ENCODE measurements at places on chromosomes 13 and 19.
A peak's percentile ranks its signal among the peaks of the same experiment; 100 is the strongest.

- DNase-seq = no peak
These were observed 105.2 kb downstream of the SLITRK6 start for GRCh38 chr13:85693889-85694511.

DNA sequence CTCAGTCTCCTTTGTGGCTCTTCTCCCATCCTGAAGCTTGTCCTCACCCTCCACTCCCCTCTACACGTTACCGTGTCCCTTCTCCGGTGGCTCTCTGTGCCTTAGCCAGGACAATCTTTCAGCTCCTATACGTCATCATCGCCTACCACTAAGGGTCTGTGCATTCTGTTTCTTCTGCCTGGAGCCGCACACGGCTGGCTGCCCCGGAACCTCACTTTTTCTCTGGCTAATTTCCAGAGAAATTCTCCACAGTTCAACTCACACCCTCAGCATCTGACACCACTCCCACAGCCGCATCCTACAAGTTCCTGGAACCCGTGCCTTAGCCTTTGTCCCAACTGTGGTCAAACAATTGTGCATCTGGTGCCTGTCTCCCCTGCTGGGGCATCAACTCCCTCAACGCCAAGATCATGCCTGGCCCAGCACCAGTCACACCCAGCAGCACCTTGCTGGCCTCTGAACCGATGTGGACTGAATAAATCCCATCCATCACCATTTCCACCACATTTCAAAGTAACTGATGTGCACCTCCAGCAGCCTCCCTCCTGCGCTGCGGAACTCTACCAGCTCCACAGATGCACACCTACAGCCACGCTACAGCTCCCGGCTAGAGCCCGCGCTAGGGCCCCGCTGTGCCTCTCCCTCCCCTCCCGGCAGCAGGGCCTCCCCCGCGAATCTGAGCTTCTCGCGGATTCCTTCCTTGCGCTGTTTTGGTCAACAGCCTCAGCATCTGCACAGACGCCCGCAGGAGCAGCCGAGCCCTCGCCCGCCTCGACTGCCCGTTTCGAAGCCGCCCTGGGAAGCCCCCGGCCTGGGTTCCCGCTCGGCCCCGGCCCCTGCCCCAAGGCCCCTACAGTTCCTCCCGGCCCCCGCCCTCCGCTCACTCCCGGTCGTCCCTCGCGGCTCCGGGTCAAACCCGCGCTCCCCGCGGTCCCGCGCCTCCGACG, 689 bp downstream of the DCUN1D2 start:
- no peak for DNase-seq

- DNase-seq = no peak
These were observed 3.7 kb downstream of the SYNGR4 start for GRCh38 chr19:48367855-48368254.

GRCh38 chr19:6802336-6803035, 30.0 kb downstream of the VAV1 start:
- DNase-seq = peak; percentile 27

GRCh38 chr19:1116726-1117581, 13.2 kb downstream of the GPX4 start:
- peak; percentile 51 for DNase-seq

DNA sequence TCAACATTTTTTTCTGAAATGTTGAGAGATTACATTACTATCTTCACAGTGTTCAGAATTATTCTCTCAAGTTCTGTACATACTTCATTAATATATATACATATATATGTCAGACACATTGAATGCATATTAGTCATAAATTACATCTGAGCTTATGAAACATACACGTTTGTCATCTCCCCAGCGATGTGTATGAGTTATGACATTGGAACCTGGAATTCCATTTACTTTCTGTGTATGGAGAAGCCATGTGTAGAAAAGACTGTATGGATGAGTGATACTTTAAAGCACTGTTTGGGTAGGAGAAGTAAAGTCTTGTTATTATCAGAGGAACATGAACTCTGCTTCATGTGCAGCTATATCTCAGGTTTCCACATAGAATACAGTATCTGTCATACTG, 167.2 kb downstream of the FGF14 start:
- no peak for DNase-seq

DNA sequence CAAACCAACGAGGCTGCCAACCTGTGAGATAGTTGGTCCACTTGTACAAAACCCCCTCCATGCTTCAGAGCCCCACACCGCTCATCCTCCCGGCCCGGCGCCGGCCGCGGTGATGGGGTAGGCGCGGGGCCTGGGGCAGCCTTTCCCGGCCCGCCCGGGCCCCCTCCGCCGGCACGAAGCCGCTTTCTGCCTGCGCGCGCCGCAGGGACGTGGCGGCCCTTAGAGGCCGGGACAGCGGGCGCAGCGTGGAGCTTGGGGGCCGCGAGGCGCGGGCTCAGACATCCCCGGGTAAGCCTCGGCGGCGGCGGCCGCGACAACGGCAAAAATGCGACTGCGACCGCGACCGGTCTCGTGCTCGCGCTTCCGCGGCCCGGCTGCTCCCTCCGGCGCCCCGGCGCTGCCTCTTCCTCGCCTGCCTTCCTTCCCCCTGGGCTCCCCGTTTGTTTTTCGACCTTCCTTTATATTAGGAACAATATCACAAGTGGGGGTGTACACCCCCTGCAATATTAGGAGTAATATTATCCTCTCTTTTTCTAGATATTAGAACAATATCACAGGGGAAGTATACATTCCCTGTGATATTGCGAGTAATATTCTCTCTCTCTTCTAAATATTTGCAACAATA, 53.9 kb upstream of the CEACAM21 start:
- no peak for DNase-seq

GRCh38 chr19:40549007-40549708, 27.5 kb upstream of the SHKBP1 start:
- DNase-seq = peak; percentile 77

GRCh38 chr13:33331962-33332361, 46.4 kb upstream of the STARD13 start:
- no peak for DNase-seq

DNA sequence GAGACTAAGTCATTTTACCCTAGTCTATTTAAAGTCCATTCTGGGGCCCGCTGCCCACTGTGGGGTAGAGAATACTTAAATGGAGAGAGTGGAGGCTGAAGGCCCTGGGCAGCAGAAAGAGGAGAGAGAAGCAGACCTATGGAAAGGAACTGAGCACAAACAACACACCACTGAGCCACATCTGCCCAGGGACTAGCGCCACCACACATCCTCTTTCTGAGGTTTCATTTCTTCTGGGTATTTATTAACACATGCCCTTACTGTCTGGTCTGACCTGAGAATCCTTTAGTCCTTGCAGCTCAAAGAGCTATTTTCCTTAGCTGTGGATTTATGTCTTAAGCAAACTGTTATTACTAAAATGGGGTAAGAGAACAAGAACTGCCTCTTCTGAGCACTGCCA, 154.0 kb downstream of the NALCN start:
- no peak for DNase-seq

DNA sequence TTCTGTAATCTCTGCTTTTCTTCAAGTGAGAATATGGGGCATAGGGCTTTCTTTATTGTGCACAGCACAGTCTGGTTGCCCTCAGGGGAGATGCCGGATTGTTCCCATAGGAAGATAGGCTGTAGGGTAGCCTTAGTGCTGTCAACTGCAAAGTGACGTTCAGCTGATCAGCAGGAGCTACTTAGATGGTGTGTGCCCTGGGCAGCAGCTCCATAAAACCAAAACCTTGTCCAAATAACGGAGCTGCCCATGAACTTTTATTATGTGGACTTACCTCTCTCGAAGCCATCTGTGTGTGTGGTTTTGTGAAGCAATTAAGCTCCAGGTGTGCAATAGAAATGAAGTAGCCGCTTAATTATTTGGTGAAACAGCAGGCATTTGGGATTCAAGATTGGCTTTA, 120.0 kb upstream of the RNF113B start:
- no peak for DNase-seq

DNA sequence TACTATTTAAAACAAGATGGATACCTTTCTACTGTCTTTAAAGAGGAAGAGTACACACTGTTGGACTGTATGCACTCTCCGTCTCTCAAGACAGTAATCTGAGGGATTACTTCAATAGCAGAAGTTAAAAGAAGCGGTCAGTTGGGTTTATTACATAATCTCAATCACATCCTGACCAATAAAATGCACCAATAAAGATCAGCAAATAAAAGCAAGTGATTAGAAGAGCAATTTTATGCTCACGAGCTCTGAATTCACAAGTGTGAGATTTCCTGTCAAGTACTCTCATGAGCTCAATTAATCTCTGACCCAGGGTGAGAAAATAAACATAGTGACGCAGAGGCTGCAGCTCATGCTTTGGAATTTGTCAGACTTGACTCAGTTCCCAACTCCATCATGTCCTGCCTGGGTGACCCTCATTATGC, 12.2 kb downstream of the ABCC4 start:
- no peak for DNase-seq

- no peak for DNase-seq
These were observed 22.7 kb downstream of the HPN start for GRCh38 chr19:35063940-35064818.

DNA sequence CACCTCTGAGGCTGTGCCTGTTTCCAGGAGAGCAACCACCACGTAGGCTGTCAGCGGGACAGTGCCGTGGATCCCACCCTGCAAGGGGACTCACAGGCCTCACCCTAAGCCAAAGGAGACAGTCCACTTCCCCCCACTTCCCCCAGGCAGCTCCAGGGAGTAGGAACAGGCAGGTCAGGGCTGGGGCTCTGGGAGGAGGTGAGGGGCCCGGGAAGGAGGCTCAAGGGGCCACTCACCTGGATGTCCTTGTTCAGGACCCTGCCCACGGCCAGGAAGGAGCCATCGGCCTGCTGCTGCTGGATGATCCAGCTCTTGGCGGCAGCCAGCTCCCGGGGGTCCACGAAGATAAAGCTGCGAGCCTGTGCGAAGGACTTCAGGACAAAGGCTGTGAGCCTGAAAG, 25.6 kb downstream of the F2RL3 start:
- DNase-seq = no peak

DNA sequence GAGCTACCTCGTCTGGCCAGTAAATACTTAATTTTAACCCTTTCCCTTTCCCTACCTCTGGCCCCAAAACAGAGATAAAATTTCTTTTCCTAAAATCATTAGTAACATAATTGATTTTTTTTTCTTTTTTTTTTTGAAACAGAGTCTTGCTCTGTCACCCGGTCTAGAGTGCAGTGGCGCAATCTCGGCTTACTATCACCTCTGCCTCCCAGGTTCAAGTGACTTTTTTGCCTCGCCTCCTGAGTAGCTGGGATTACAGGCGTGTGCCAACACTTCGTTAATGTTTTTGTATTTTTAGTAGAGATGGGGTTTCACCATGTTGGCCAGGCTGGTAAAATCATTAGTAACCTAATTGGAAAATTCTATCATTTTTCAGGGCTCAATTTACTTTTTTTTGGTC, 10.4 kb upstream of the TRIM13 start:
- DNase-seq = no peak

GRCh38 chr19:19120308-19121231, 17.7 kb downstream of the TMEM161A start:
- DNase-seq = peak; percentile 48

GRCh38 chr13:74129500-74130191, 4.6 kb downstream of the KLF12 start:
- no peak for DNase-seq

GRCh38 chr19:18993115-18993514, 40.2 kb downstream of the SUGP2 start:
- DNase-seq = no peak

DNA sequence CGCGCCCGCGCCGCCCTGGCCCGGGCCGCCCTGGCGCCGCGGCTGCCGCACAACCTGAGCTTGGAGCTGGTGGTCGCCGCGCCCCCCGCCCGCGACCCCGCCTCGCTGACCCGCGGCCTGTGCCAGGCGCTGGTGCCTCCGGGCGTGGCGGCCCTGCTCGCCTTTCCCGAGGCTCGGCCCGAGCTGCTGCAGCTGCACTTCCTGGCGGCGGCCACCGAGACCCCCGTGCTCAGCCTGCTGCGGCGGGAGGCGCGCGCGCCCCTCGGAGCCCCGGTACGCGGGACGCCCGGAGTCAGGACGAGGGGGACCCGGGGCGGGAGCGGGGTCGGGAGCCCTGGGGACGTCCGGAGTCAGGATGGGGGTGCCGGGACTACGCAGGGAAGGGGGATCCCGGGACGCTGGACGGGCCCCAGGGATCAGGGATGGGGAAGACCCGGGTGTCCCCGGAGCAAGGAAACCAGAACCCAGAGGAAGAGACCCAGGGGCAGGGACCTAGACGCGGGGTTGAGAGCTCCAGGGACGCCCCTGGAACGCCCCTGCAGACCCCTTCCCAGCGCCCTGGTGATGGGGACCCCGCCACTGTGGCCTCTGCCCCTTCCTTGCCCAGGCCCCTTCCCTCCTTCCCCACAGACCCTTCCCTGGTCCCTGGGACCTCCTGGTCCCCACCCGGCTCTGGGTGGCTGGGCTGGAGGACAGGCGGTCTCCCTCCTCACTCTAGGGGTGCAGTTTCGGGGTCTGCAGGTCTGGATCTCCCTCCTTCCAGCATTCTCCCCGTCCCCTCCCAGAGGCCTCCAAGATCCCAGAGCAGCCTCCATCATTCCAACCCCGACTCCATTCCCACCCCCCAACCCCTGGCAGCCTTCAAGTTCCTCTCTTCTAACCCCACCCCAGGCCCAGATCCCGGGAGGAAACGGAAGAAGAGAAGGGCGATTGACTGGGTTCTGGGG, 645 bp downstream of the GRIN3B start:
- DNase-seq = no peak

DNA sequence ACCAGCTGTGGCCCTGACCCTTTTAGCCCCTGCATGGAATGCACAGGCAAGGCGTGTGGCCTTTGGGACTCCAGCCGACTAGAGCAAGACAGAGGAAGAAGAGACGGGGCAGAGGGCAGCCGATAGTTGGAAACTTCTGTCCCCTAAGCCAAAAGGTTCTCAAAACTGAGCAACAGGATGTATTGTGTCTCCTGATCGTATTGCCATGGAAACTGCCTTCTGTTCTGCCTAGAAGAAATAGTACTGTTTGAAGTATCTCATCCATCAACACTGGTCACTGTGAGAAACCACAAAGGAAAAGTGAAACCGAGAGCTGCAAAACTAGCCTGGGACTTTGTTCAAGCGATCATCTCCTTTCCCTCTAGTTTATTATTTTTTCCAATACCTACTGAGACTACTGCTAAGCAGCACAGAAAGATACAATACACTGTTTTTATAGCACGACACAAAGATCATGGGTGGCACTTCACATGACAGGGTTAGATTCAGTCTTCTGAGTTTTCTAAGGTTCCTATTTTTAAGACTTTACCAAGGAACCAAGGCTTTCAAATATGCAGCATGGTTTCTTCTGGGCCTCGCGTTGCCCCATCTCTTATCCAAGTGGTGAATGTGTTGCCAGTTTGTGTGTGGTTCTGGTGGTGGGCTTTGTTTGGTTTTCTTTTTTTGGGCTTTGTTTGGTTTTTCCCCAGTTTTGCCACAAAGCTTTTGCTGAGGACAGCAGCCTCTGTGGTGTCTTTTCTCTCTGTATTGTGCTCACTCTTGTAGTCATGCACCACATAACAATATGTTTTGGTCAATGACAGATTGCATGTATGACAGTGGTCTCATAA, 49.3 kb upstream of the GPR183 start:
- no peak for DNase-seq

Data from psoas muscle (tissue), 8 donors.